ENCODE measurements at places on chromosomes 2 and 18. TPM values are rescaled to one million over a fixed set of nuclear protein-coding genes. Genes with fewer than 3 reads are reported as not detected.

PCARE gene
- total RNA-seq, result not detected

ANAPC1 gene
- total RNA-seq, result 69.3 TPM

- no peak for DNase-seq
Observed at GRCh38 chr2:135975702-135976101, 9.7 kb downstream of the DARS1 start.

DNA sequence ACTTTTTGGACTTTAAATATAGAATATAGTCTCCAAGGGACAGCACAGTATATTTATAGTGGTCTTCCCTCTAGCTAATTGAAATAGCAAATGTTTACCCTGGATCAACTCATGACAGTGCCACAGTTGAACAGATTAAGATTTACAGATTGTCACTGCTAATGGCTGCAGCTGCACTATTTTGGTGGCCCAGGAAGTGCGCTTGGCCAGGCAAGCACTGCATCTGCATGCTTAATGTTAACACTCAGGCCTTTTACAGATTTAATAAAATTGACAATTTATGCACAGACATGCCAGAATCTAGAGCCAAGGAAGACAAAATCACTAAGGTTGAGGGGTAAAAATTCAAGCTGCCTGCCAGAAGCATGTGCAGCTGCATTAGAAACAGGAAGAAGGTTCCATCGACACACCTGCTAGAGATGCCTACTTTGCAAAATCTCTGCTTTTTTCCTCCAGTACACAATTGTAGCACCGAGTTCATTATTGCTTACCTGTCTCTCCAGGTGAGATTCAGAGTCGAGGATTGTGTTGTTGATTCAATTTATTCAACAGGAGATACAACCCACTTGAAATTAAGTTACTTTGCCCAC, 1042.3 kb upstream of the NRXN1 start:
- no peak for DNase-seq

GRCh38 chr2:123512547-123512946, 512.5 kb upstream of the CNTNAP5 start:
- no peak for DNase-seq

CD28 gene
- total RNA-seq, result 0.10 TPM

DNA sequence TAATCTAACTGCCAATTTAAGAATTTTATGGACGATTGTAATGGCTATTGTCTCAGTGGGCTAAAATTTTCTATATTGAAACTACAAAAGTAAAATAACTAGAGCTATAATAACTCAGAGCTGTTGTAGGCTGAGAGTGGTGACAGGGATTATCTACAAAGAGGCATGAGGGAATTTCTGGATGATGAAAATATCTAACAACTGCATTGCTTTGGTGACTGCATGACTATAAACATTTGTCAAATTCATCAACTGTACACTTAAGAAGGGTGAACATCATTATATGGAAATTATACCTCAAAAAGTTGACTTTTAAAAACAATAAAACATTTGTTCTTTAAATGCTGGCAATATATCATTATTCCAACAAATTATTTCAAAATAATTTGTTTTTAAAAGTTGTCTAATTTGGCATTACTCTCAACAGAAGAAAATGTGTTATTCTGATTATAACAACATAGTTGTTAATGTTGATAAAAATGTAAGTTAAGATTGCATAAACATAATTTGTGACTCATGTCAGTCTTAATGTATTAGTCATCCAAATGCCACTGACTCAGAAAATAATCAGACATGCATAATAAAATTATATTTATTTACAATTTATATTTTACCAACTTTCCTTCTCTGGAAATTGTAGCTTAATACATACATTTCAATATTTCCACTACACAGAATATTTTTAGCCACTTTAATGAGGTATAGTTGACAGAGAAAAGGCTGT, 865.1 kb upstream of the VRK2 start:
- no peak for DNase-seq

DNA sequence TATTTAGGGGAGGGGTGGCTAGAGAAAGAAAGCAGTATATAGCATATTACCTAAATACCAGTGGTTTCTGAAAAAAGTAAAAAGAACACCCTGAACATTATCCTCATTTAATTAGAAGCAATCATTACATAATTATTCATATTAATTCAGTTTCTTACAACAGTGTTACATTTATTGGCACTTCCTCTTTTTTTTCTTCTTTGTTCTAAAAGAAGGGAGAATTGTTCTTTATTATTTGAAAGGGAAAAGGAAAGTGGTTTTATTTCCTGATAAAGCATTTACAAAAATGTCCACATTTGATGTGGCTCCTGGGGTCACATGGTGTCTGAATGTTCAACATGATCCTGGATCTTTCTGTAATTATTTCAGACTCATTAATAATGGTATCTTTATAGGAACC, 254.9 kb upstream of the ZEB2 start:
- no peak for DNase-seq

GRCh38 chr2:38171208-38171855, 95.4 kb upstream of the CYP1B1 start:
- no peak for DNase-seq

DSC3 gene
- total RNA-seq, result not detected

- no peak for DNase-seq
Observed at GRCh38 chr2:142745691-142746090, 131.8 kb upstream of the KYNU start.

- no peak for DNase-seq
Observed at GRCh38 chr2:189213250-189213649, 33.7 kb upstream of the COL5A2 start.

GRCh38 chr18:61368001-61368400, 34.8 kb downstream of the CDH20 start:
- DNase-seq, result no peak

DNA sequence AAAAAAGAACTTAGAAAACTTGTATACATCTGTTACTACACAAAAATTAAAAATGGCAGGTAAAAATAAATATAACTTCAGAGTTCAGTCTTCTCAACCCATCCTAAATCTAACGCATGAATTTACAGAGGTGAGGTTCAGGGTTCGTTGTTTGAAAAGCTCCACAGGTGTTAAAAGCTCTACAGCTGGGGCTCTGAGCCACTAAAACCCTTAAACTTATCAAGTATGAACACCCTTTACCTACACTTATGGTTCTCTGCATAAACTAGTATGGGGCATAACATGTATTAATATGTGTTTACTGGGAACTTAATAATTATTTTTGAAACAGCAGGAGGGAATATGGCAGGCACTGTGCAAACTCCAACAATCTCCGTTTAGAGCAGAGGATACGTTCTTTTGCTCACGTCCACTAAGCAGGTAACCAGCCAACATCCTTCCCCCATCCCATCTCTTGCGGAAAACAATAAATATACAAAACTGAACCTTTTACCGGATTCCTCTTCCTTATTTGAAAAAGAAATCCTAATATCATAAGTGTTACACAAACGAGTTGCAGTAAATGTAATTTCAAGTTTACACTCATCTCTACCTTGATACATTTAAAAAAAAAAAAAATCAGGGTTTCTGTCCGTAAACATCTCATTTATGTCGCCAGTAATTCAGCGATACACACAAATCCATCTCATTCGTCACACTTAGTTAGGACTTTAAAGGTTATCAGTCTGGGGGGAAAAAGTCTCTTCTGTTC, 1.3 kb downstream of the PIAS2 start:
- DNase-seq, result no peak

FAM228A gene
- total RNA-seq, result 0.27 TPM

- DNase-seq, result no peak
Observed at GRCh38 chr18:36821681-36822080, 7.1 kb downstream of the TPGS2 start.

- DNase-seq, result no peak
Observed at GRCh38 chr2:179595284-179595683, 266.1 kb downstream of the ZNF385B start.

- peak; percentile 66 for DNase-seq
Observed at GRCh38 chr2:48287976-48288375, 242.0 kb upstream of the STON1 start.

AMER3 gene
- total RNA-seq, result not detected

GRCh38 chr2:38155015-38155414, 79.1 kb upstream of the CYP1B1 start:
- no peak for DNase-seq

GRCh38 chr2:133690780-133691179, 122.5 kb upstream of the NCKAP5 start:
- DNase-seq, result no peak

DNA sequence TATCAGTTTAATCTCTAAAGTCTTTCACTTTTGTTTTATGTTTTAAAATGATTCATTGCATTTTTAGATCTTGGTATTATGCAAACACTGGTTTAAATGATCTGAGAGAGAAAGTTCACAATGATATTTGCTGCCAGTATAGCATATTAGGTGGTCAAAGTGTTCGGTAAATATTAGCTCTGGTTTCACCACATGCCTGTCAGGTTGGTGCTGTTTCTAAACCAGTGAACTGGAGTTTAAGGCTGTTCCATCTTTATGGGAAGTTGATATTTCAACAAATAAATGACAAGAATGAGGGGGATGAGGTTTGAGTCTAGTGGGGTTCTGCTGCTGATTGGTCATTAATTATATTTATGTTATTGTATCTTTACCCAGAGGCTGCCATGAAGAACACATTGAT, 436.4 kb downstream of the DCDC2C start:
- no peak for DNase-seq

GRCh38 chr18:2985628-2986027, 27.3 kb downstream of the LPIN2 start:
- DNase-seq, result peak; percentile 72

ASNSD1 gene
- total RNA-seq, result 29.8 TPM

DNA sequence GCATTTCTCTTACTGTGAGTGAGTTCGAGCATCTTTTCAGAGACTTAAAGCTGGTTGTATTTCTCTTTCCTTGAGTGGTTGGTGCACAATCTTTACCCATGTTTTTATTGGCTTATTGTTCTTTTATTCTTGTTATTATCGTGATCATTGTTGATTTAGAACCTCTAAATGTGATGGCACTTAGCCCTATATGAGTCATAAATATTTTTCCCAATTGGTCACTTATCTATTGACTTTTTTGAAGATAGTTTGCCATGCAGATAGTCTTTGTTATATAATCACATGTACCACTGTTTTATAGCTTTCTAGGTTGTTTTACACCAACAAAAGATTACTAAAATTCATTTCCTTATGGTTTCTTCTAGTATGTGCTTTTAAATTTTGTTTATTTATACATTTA, 141.6 kb upstream of the MSH6 start:
- DNase-seq, result no peak

DNA sequence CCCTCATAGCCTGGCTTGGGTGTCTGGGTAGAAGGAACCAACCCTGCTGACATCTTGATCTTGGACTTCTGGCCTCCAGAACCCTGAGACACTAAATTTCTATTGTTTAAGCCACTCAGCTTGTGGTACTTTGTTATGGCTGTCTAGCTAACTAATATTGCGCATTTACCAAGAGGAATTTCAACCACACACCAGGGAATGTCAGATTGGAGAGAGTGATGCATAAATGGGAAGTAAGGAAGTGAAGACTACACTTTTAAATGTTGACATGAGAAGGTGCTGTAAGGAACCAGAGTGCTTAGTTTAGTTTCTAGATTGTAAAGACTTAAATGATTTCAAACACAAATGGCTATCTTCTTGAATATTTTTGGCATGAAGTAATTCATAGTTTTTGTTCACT, 98.9 kb upstream of the ITGB6 start:
- DNase-seq, result no peak

DNA sequence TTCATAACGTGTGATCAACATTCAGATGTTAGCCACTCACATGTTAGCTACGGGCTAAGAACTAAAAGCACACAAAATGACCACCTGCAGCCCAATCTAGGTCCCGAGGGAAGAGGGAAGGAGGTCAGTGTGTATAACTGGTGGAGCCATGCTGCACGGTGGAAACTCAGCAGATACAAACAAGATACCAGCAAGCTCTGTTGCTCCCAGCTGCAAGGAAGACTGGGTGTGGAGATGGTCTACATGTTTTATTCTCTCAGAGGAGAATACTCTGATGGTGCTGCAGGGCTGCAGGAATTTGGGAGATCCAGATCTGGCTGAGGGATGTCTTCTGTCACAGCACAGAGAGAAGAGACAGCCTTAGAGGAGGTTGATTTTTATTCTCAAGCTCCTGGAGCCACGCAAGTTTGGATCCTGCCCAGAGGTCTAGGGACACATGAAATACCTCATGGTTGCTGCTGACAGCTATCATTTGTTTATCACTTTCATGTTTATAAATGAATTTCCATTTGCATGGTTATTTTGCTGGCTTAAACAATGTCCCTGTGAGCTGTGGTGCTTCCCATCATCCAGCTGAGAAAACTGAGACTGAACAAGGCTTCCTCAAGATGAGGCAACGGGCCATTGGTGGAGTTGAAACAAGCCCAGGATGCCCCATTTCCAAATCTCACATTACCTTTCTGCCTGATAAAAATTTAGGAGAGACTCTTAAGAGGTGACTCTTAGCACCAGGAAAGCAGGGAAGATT, 30.9 kb downstream of the RNF144A start:
- no peak for DNase-seq

DNA sequence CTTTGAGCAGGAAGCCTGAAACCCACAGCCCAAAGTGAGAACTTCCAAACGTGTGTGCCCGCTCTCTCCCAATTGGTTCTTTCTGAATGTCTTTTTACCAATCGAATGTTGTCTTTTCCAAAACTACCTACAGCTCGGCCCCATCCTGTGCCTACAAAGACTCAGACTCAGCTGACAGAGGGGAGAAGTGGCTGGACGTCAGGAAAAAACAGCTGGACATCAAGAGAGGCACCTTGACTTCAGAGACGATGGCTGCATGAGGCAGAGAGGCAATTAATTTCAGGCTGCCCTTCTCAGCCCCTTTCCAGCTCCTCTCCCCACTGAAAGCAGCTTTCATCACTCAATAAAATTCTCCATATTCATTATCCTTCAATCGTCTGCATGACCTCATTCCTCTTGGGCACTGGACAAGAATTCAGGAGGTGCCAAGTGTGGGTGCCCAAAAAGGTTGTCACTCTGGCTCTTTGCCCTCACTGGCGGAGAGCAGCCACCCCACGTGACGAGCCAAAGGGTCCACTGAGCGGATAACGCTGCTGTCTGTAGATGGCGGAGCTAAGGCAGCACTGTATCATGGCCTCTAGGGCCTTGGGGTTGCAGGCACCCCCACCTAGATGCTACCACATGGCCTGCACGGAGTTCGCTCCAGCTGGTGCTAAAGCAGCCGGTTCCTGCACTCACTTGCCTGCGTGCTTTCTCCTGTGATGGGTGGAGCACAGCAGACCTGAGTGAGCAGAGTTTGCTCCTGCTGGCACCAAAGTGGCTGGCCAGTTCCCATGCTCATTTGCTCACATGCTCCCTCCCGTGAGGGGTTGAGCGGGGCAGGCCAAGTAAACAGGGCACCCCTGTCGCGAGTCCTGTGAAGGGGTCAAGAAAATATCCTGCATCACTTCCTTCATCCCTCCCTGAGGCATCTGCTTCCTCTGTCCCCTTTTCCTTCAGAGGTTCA, 37.9 kb downstream of the FAM210A start:
- no peak for DNase-seq

DNA sequence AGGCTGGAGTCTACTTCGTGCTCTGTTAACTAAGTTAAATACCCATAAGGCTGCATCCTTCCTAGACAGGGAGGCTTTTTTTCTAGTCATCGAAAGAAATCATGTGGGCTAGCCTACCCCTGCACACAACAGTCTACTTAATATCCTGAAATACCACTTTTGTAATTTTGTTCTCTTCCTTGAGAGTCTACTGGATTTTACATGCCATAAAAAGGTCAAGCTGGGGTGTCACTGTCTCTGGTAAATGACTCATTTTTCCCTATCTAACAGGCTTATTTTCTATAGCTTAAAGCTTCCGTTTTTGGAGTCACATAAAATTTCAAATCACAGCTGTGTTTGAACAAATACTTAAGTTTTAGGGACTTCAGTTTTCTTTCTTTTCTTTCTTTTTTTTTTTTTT, 10.7 kb upstream of the STAM2 start:
- DNase-seq, result no peak

GRCh38 chr2:68319398-68320117, at the start of gene CNRIP1:
CNRIP1 (minus strand) TSS chr2:68319949; CDS start chr2:68319400, 549 bp downstream.
- peak; percentile 51 for DNase-seq

CPSF3 gene
- total RNA-seq, result 28.4 TPM
